ENCODE measurements at places on chromosomes 4 and X.

DNA sequence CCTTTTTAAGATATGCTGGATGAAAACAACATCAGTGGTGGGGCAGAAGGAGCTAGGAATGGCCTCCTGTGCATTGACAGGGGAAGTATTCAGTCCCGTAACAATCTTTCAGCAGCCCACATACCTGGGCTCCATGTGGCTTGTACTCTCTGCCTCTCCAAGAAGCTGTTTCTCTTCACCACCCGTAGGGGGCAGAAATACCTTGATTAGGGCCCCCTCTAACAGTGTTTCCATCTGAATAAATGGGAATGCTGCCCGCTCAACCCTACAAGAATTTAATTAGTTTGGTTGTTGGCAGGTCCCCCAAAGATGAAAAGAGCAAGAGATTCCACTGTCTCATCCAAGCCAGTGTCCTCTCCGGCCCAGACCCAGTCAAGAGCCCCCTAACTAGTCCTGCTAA, 155.2 kb downstream of the SMIM20 start:
- no peak for DNase-seq

GRCh38 chr4:24067367-24068193, 177.7 kb upstream of the PPARGC1A start:
- DNase-seq = no peak

DNA sequence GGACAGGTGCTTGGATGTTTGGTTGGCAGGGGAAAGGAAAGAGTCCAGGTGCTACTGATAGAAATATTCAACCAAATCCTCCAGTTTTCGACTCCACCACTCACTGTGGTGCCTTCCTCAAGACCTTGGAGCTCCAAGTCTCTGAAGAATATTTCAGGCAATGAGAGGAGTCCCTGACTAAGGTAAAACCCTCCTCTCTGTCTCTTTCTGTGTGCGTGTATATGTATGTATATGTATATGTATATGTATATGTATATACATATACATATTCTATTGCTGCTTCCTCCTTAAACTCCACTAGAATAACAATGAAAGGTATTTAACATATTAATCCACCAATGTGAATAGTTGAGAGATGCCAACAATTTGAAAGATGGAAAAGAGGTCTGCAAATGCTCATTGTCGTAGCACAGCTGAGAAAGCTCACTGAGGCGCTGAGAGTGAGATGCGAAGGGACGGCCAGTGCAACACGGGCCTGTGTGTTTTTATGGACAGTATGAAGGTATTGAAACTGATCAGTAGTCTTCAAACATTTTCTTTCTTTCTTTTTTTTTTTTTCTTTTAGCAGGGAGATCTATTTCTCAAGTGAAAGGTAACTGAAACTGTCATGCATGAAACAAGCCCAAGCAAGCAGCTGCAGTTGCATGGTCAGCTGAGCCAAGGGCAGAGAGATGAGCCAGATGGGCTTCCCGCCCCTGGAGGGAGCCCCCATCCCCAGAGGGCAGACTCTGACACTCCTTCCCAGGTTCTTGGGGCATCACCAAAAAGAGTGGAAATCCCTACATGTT, 41.1 kb upstream of the HS3ST1 start:
- no peak for DNase-seq

- no peak for DNase-seq
Measured at GRCh38 chr4:70586841-70587240, 5.2 kb upstream of the AMBN start.

- DNase-seq = no peak
Measured at GRCh38 chr4:118141240-118141639, 107.0 kb downstream of the NDST3 start.

Measured in activated T-cell treated with anti-CD3 and anti-CD28 coated beads for 4 hours (primary cell).